ENCODE measurements at places on chromosomes 4 and X. TPM values are rescaled to one million over a fixed set of nuclear protein-coding genes. Genes with fewer than 3 reads are reported as not detected.

Gene CFP
- total RNA-seq, result 0.06 TPM

Gene ART3
- total RNA-seq, result not detected

Gene ABCG2
- 0.29 TPM for total RNA-seq

Gene MAGEC2
- not detected for total RNA-seq

Gene PABPC1L2B
- not detected for total RNA-seq

Gene NPFFR2
- 3.4 TPM for total RNA-seq

Gene COL25A1
- total RNA-seq, result 0.65 TPM

Measured in epithelial cell of proximal tubule (primary cell).